H9 (cell line): ENCODE measurements at places on chromosomes 12 and 14.

DNA sequence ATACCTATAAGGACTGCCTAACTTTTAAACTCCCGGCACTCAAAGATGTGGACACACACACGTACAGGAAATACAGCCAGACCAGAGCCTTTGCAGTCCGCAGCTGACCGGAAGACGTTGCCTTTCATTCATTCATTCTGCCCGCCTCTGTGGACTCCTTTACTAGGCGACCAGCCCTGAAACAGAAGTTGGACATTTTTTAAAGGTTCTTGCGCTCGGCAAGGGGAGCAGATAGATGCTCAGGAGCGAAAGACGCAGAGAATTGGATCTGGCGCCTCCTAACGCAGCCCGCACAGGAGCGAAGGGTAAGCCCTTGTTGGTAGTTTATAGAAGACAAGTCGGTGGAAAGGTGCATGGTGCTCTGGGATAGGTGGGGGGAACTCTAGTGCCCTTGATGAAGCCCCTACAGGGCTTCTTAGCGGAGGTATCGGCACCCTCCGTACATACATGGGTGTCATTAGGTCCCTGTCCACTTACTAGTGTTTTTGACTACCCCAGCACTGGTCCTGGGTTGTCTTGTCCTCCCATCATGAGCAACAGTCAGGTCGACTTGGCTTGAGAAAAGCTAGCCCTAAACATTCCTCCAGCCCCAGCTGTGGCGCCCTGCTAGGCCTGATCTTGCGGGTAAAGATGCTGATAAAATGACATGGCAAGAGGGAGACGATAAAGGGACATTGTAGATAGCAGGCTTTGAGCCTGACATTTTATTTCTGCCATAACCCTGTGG lies at the start of gene KDM2B:
Gene KDM2B, minus strand, starts transcription at position 65 of the 727 bp plus-strand sequence. CDS start 112 bp downstream, outside the sequence.
- 0 out of 2 replicates have a peak, but pooled peaks cover under 1% of the 10 kb centered on the region for H3K36me3 ChIP-seq
- H3K27ac ChIP-seq = peak within 1 kb of the TSS; percentile 91
- DNase-seq = peak; percentile 65
- peak within 1 kb of the TSS; percentile 98 for H3K4me3 ChIP-seq
- H3K27me3 ChIP-seq = no peaks in the 10 kb centered on the region
- peaks cover 6% of the 10 kb centered on the region for H3K4me1 ChIP-seq

- H3K36me3 ChIP-seq = no peaks in the 10 kb centered on the region
- H3K4me3 ChIP-seq = no peak overlapping the region
- H3K27me3 ChIP-seq = no peaks in the 10 kb centered on the region
- no peak overlapping the region for H3K27ac ChIP-seq
- no peak for DNase-seq
Measured at GRCh38 chr14:56659378-56659777, 79.8 kb downstream of the TMEM260 start.

- no peaks in the 10 kb centered on the region for H3K36me3 ChIP-seq
- H3K4me3 ChIP-seq = no peak overlapping the region
- no peak for DNase-seq
- no peaks in the 10 kb centered on the region; the same call in 1 of the 2 replicates for H3K27me3 ChIP-seq
- peaks cover 3% of the 10 kb centered on the region; the same call in 1 of the 2 replicates for H3K4me1 ChIP-seq
- H3K27ac ChIP-seq = no peak overlapping the region
Measured at GRCh38 chr12:53057816-53058500, 8.1 kb downstream of the TNS2 start.

DNA sequence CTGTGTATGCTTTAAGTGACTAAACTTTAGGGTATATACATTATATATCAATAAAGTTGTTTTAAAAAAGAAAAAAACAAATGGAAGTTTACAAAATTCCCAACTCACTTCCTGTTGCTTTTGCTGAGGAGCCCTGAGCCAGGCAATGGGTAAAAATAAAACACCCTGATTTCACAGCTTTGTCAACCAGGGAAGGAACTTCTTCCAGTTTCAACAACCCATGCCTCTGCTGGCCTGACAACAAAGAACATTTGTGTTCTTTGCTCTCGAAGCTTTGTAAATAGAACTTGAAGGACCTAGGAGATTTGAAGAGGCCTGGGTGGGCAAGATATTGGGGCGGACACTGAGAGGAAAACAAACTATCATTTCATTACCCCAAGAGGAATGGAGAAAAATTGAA lies 141.2 kb upstream of the NOS1 start:
- no peaks in the 10 kb centered on the region for H3K4me1 ChIP-seq
- no peaks in the 10 kb centered on the region for H3K27me3 ChIP-seq
- H3K27ac ChIP-seq = no peak overlapping the region
- DNase-seq = no peak
- H3K36me3 ChIP-seq = no peaks in the 10 kb centered on the region

DNA sequence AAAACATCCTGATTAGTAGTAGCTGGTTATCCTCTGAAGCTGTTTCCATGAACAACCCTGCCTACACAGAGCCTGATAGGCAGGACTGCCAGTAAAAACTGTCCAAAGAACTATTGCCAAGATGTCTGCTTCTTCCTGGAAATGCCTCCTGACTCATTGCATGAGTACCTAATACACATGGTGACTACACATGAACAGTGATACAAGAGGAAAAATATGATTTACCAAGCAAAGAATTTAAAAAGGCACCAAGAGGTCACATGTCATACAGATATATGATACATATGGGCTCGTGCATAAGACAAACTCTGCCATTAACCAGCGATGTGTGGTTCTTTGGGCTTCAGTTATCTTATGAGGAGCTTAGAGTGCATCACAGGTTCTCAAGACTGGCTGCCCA lies 552.3 kb downstream of the SLC16A7 start:
- no peak overlapping the region for H3K4me3 ChIP-seq
- no peaks in the 10 kb centered on the region for H3K27me3 ChIP-seq
- no peaks in the 10 kb centered on the region for H3K36me3 ChIP-seq
- DNase-seq = no peak
- H3K27ac ChIP-seq = no peak overlapping the region

DNA sequence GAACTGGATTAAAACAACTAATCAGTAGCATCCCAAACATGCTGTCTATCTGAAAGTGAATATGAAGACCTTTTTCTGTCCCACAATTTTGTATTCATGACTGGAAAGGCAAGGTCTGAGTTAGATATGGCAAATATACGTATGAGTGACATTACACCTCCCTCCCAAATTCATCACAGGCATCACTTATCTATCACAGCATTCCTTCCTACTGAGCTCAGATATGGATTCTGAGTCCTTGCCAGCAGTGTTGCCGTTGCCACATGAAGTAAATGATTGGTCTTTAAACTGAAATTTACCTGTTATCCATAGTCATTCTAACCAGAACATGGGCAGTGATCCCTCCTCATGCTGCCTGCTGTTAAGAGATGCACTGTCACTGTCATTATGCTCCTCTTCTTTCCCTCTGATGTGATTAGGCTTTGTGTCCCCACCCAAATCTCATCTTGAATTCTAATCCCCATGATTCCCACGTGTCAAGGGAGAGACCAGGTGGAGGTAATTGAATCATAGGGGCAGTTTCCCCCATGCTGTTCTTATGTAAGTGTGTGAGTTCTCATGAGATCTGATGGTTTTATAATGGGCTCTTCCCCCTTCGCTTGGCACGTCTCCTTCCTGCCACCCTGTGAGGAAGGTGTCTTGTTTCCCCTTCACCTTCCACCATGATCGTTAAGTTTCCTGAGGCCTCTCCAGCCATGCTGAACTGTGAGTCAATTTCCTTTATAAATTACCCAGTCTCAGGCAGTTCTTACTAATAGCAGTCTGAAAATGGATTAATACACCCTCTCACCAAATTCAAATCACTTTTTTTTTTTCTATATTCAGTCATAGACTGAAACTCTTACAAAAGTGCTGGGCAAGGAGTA lies 288.4 kb downstream of the NUAK1 start:
- H3K36me3 ChIP-seq = peaks cover 3% of the 10 kb centered on the region; the same call in 2 of the 3 replicates
- H3K4me3 ChIP-seq = no peak overlapping the region
- no peak for DNase-seq
- H3K27ac ChIP-seq = no peak overlapping the region
